NB4 (cell line): ENCODE measurements at places on chromosomes 3 and 15.

DNA sequence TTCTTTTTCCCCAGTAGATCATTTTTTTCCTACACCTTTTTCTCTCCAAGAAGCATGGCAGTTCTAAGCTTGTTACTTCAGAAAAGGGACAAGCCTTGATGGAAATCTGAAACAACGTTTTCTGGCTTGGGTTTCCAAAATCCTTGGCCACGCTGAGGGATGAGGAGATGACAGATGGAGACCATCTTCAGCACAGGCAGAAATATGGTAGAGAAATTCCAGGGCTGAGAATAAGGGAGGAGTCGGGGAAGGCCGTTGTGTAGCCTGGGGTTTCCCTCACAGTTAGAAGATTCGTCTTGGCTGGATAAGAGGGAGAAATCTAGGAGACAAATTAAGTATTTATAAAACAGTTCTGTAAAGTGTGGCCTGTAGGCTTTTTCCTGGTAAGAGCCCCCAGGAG, 33.9 kb upstream of the STT3B start:
- DNase-seq: no peak

DNA sequence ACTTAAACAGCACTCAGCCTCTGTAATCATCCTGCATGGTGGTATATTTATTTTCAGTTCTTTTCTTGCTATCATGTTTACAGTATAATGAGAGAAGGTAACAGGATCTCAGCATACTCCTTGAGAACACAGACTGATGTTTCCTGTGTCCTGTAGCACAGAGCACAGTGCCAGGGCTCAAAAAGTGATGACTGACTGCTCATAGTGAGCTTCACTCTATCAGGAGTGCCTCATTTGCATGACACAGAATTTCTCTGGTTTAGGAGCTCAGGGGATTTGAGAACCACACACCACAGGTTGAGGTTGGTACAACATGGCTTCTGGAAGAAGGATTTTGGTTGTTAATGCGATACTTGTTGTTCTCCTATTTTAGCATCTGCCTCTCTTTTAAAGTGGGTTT, 68.5 kb upstream of the SLC2A2 start:
- no peak for DNase-seq

DNA sequence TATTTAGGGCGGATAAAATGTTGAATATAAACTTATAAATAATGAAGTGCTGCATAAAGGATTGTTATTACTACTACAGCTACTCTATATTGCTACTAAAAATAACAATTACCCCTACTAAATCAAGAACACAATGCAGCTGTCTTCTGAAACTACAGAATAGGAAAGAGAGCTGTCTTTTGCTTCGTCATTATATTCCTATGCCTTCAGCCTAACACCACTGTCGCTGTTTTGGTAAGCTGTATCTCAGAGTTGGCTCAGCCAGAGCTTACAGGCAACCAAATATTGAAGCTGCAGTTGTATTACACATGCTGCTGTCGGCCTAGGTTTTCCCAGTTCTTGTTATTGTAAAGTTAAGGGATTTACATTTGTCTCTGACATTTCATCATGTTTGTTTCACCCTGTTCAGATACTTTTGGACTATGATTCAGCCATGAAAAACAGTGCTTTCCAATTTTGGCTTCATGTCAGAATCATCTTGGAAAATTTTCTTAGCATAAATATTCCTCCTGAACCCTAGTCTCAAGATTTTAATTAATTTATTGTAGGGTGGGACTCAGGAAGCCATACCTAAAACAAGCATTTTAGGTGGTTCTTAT, 31.3 kb upstream of the LPP start:
- no peak for DNase-seq

DNA sequence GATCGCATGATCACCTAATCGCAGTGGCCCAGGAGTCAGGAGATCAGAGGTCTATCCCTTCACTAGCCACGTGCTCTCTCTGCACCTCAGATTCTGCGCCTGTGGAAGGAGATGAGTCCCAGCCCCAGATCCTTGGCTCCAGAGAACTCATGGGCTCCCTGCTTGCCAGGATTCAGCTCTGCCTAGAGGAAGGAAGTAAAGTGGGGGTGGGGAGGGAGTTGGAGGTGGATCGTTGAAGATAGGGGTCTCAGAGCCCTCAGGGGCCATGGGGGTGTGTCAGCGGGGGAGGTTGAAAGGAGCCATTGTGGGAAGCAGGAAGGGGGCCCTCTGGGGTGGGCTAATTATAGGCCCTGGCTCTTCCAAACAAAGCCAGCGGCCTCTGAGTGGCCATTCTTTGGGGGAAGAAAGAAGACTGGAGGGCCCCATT, 11.3 kb upstream of the STRA6 start:
- DNase-seq: no peak

DNA sequence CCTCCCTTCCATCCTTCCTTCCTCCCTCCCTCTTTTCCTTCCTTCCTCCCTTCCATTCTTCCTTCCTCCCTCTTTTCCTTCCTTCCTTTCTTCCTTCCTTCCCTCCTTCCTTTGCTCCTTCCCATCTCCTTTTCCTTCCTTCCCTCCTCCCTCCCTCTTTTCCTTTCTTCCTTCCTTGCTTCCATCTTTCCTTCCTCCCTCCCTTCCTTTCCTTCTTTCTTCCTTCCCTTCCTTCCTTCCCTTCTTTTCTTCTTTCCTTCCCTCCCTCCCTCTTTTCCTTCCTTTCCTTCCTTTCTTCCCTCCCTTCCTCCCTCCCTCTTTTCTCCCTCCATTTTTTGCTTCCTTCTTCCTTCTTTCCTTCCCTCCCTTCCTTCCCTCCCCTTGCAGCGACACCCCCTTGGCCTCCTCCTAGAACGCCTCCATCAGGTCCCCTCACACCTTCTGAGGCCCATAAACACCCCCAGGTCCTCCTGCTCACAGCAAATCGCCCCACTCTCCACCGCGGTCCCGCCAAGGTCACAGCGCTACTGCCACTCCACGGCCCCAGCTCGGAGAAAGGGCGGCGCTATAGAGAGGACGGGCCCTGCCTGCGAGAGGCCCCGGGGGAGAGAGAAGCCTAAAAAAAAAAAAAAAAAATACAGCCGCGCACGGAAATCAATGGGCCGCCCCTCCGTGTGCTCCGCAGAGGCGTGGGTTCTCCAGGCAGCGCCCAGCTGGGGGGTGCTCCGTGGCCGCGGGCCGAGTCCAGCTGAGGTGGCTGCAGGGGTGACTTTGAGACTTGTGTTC, 328.2 kb downstream of the OCA2 start:
- DNase-seq: no peak

DNA sequence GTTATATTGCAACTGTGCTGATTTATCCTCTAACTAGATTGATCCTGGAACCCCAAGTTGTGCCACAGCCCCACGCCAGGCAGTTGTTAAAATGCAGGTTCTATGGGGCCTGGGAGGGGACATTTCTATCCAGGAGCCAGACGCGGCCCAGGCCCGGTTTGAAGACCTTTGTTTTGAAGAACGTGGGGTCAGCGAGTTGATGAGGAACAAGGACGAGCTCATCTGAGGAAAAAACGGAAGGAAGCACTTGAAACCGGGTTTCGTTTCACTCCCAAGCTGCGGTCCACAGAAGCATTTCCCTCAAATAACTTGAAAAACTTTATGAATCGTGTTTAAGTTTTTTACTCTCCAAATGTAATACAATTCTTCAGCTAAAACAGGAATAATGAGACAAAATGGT, 76.4 kb downstream of the CHSY1 start:
- DNase-seq: peak; percentile 46

DNA sequence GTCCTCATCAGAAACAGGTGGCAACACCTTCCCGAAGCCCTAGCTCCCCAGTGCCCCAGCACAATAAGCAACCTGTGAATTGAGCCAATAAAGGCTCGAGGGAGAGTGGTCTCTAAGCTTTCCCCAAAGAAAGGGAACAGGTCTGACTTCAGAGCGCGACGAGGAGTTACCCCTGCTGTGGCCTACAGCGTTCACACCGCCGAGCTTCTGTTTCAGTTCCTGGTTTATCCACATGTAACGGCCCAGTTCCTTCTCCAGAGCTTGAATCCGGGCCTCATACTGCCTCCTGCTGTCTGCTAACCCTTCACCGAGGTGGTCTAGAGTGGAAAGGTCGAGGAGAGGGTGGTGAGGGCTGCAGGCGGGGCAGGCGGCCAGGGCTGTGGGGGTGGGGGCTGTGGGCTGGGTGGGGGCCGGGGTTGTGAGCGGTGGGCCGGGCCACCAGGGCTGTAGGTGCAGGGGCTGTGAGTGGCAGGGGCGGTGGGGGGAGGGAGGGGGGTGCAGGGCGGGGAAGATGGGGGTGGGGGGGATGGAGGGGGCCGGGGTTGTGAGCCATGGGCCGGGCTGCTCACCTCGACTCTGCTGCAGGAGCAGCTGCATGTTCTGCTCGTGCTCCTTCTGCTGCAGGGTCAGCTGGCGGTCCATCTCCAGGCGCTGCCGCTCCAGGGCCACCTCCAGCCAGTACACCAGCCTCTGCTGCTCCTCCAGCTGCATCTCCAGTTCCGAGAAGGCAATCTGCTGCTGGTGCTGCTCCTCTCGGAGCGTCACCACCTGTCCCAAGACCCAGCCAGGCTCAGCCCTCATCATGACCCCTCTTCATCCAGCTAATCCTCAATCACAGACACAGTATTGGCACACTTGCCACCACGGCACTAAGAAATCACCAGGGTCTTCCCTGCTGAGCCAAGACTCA, 26.2 kb downstream of the KIF7 start:
- DNase-seq: no peak

DNA sequence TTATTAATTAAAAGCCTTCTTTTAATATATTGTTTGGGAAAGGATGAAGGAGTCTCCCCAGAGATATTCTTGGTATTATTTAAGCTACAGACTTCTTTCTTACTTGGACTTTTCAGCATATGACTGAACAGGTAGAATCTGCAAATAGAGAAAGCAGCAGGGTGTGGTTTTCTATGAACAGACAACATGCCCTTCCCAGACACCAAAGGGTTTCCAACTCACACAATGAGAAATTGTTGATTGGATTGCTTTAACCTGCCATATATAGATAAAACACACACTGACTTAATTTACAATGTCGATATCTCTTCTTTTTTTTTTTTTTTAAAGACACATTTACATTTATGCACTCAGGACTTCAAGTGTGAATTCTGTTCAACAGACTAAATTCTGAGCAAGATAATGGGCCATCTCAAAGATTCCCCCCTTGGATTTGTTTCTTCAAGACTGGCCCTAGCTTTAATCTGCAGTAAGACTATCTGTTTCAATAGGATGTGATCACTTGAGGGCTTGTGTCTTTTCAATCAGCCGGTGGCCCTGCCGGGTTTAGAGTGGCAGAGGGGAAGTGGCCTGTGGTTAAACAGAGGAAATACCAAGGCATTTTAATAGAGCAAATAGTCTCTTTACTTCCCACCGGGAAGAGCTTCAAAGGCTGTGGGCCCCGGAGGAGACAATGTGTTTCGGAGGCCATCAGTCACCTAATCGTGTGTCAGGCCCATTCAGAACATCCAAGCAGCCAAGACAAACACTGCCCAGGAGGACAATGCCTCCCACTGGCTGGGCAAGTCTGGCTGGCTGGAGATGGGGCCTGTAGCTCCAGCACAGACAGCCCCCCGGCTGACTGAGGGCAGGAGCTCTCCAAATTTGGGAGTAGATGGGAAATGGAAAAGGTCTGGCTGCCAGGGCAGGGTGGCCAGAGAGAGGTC, 6.1 kb downstream of the IL17RD start:
- peak; percentile 62 for DNase-seq

DNA sequence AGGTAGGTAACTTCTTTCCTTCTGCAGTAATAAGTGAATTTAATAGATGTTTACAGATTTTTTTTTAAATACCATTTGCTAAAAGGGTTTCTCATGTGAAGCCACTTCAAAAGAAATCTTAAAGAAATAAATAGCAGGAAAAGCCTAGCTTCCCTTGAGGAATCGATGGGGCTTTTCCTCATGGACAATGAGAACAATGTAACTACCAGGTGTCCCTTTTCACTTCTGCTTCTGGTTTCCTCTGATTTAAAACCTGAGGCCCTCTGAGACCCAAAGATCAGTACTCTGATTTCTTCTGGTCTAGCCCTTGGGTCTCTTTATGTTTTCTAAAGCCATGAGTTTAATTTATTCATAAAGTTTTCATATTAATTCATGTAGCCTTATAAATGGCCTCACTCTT, 13.1 kb upstream of the TMEM42 start:
- no peak for DNase-seq
